ENCODE measurements at places on chromosomes 2 and 18. TPM values are rescaled to one million over a fixed set of nuclear protein-coding genes. Genes with fewer than 3 reads are reported as not detected.

DNA sequence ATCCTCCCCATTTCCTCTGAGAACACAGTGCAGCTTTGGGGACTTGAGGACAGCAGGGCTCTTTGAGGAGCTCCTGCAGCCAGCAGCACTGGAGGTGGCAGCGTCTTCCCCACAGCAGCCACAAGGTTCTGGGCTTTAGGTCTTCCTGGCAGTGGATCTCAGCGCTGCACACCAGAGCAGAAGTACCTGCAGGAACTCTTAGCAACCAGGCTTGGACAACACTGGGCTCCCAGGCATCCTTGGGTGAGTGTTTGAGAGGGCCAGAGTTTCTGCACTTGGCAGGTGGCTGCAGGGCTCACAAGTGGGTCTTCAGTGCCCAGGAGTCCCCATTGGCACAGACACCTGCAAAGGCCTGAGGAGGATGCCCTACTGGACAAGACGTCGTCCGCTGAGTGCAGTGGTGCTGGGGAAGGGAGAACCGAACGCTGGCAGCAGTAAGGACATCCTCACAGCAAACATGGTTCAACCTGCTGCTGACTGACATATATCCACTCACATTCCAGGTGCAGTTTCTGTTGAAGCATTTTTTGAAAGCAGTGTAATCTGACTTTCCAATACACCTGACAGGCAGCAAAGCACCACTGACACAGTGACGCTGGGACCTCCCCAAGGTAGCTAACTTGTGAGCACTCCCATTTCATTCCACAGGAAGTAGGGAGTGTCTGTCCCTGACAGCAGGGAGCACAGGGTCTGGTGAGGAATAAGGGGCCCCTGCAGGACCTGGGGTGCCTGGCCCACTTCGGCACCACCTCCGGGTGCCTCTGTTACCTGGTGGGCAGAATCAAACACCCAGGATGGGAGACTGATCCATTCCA lies 149.9 kb upstream of the COPS8 start:
- no peak for DNase-seq

GRCh38 chr2:96930351-96931010 lies 55.9 kb downstream of the FAM178B start:
- DNase-seq = no peak

Gene WDSUB1
- total RNA-seq = 12.1 TPM

Gene ALKAL2
- total RNA-seq = 3.0 TPM

Gene PLCL1
- total RNA-seq = 6.7 TPM

DNA sequence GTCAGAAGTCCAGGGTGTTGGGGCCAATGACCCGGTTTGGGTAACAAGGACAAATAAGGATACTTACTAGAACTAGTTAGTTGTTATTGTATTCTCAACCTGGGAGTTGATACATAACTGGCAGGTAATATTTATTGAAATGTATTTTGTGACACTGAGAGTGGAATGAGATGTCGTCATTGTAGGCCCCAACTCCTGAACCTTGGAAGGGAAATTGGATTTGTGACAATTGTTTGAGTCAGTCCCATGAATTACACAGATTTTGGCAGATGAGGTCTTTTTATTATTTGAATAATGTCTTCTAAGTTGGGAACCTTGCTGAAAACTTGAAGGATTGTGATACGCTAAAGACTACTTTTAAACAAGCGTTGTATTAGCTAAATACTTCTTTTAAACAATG lies 5.1 kb downstream of the TIMM21 start:
- DNase-seq = no peak

All from sciatic nerve (tissue), 2 donors.